ENCODE measurements at places on chromosomes 1 and 21.

GRCh38 chr1:178294654-178295053, 200.8 kb downstream of the RASAL2 start:
- no peak for DNase-seq

DNA sequence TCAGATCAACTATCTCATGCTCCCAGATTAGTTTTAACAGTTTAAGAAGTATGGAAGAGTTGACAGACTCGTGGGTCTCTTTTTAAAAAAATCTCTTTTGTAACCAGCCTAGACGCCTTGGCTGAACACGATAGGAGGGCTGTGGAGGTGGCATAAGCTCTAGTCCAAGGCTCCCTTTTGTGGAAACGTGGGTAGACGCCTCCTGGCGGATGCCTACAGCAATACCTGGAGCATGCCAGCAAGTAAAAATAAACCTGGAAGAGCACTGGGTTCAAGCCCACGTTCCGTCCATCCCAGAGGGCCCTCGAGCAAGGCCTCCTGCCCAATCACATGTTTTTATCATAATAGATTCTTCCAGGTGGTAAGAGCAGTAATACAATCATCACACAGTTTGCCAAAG, 87.9 kb downstream of the RGS7 start:
- no peak for DNase-seq

DNA sequence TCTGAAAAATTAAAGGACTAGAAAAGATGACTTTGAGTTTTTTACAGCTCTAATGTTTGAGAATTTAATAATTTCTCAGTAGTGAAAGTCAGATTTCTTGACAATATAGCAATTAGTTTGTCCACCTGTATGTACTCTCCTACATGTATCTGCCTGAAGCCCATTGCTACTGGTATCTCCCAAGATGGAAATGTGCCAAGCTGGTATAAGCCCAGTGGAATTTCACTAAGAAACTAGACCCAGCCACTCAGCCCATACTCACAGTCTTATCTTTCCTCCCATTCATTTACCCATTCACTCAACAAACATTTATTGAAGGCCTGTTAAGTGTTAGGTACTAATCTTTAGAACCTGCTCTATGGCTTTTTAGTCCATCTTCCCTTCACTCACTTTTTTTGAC, 21.6 kb upstream of the TRIM45 start:
- DNase-seq = no peak

DNA sequence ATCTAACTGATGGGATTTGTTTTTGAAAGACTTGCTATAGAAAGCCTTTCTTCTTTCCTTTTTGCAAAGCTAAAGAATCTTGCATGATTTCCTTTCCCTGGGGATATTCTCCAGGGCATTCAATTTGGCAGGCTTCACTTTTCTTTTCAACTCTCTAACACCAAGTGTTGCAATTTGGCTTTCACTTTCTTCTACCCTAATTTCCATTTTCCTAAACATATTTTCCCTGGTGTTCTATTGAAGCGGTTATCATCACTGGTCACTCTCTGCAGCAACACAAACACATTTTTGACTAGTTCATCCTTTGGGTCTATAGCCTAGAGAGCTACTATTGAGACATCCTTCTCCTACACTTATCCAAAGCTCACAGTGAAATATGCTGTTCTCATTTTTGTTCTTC, 424.5 kb downstream of the NEGR1 start:
- DNase-seq = peak; percentile 62

DNA sequence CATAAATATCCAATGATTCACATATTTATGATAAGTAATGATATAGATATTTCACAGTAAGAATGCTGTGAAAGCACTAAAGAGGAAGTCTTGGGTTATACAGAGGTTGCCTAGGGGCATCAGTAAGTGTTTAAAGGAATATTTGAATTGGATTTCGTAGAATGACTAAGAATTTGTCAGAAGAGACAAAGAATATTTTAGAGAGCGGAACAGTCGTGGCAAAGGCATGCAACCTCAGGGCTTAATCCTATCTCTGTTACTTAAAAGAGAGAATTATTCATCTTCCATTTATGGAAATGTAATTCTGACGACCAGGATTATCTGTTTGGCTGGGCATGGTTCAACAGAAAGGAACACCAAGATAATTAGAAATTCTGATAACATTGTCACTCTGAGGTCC, 171.9 kb upstream of the NR5A2 start:
- no peak for DNase-seq

GRCh38 chr1:153698923-153699714, 20.6 kb downstream of the NPR1 start:
- DNase-seq = no peak

DNA sequence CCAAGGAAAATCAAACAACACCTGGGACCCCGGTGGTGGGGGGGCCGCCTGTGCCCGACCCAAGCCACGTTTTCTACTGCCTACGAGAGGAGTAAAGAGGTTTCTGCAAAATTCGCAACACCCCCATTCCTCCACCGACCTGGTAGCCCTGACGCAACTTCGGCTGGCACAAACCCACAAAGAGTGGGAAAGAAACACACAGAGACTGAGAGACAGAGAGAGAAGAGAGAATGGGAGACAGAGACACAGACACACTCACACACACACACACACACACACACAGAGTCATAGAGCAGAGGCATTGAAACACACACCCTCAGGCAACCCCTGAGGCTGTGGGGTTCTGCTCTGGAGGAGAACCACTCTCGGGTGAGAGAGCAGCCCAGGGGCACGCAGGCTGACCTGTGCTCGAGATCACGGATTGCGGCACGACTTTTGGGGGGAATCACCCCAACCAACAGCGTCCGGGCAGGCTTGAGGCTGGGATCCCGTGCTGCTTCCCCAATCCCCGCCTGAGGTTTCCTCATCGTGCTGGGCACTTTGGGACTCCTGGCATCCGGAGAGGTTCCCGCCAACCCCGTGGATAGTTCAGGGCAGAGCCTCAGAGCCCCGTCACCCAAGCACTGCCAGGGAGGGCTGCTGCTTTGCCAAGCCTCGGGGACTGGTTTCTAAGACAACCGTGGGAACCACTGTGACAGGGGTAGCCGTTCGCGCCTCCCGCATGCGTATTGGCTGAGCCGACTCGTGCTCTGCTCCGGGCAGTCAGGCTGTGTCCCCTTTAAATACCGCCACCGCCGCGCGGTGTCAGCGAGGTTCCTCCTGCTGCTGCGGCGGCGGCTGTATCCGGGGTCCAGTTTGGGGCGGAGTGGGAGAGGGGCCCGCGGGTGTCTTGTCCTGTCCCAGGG, 682.4 kb upstream of the TPTE start:
- DNase-seq = no peak

DNA sequence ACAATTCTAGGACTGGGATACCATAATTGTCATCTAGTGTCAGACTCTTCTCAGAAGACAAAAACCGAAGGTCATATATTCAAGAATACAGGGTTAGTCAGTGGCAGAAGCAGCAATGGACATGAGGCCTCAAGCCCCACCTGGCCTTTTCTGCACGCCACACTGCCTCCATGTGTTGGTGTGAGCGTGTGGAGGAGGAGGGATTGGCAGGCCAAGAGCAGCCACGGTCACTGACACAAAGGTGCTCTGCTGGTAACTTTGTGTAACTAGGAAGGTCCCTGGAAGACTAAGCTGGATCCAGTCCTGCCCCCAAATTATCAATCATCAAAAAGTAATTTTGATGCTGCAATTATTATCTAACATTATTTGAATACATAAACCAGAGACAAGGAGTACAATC, 34.9 kb downstream of the HSF2BP start:
- DNase-seq = no peak

GRCh38 chr1:41981796-41982195, 63.1 kb upstream of the HIVEP3 start:
- DNase-seq = no peak

- DNase-seq = no peak
Observed at GRCh38 chr1:22075718-22076117, 23.2 kb downstream of the CDC42 start.

DNA sequence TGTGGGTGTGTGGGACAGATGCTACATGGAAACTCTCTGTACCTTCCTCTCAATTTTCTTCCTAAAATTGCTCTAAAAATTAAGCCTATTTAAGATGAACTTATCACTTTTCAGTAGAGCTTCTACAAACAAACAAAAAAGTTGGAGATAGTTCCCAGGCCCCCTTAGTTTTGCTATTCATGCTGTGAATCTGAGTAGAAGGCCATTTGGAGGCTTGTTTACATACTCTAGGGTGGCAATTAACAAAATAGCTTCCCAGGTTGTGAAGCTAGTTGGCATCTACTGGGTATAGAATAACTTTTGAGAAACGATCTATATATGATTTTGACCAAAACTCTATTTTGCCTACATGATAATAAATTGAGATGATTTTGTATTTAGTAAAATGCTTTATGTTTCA, 541.4 kb upstream of the B3GALT2 start:
- DNase-seq = no peak

- DNase-seq = no peak
Observed at GRCh38 chr1:53129891-53130597, 12.4 kb downstream of the SLC1A7 start.

GRCh38 chr1:198764748-198765147, 125.9 kb downstream of the PTPRC start:
- no peak for DNase-seq

DNA sequence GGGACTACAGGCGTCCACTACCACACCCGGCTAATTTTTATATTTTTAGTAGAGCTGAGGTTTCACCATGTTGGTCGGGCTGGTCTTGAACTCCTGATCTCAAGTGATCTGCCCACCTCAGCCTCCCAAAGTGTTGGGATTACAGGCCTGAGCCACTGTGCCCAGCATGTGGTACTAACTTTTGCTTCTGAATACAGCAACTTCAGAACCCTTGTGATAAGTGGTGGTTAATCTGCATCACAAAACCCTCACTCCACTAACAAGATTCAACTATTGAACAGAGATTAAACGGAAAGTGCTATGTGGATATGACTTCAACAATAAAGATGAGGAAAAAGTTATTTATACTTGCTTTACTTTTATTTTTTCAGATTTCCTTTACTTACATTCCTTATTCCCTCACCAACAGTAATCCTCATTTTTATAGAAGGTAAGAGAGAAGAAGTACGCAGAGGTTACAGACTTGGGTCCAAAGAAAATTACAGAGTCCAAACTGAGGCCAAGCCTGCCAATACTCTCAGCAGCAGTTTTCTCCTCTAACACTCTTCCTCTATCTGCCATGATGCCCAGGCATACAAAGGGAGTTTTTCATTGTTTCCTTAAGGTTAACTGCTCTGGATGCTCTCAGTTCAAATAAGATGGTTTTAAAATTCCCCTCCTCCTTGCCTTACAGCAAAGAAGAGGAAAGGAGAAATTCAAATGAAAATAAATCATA, 44.3 kb downstream of the SLC16A1 start:
- DNase-seq = no peak

- peak; percentile 25 for DNase-seq
Observed at GRCh38 chr1:223211323-223211985, 68.4 kb upstream of the TLR5 start.

- no peak for DNase-seq
Observed at GRCh38 chr1:2894381-2895041, 93.0 kb upstream of the TTC34 start.

- no peak for DNase-seq
Observed at GRCh38 chr1:240682166-240682858, 70.4 kb upstream of the GREM2 start.

GRCh38 chr1:181166377-181167196, 78.1 kb downstream of the IER5 start:
- DNase-seq = peak; percentile 82

- no peak for DNase-seq
Observed at GRCh38 chr1:178238722-178239510, 145.0 kb downstream of the RASAL2 start.

DNA sequence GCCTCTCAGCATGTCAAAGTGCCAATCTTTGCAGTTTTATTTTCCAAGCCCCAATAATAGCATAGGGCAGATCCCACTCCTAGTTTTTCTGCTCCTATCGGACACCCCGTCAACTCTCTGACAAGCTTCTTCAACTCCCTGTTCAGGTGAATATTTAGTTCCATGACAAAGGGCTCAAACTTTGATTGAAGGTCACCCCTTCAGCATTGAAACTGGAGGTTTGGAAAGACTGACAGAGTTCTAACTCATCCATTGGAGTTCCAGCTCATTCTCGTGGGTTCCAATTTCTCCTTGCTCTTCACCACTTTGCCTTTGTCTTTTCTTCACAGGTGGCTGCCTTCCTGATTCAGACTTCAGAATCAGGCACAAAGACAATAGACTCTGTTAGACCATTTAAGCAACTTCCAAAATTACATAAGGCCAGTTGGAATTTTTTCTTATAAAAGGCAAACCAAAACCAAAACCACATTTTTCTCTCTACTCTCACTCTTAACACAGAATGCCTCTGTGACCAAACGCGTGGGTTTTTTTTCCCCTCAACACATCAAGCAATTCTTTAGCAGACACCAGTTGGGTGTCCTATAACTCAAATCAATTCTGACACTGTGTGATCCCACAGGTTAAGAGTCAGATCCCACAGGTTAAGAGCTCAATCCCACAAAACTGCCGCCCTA, 169.3 kb upstream of the USP25 start:
- no peak for DNase-seq

DNA sequence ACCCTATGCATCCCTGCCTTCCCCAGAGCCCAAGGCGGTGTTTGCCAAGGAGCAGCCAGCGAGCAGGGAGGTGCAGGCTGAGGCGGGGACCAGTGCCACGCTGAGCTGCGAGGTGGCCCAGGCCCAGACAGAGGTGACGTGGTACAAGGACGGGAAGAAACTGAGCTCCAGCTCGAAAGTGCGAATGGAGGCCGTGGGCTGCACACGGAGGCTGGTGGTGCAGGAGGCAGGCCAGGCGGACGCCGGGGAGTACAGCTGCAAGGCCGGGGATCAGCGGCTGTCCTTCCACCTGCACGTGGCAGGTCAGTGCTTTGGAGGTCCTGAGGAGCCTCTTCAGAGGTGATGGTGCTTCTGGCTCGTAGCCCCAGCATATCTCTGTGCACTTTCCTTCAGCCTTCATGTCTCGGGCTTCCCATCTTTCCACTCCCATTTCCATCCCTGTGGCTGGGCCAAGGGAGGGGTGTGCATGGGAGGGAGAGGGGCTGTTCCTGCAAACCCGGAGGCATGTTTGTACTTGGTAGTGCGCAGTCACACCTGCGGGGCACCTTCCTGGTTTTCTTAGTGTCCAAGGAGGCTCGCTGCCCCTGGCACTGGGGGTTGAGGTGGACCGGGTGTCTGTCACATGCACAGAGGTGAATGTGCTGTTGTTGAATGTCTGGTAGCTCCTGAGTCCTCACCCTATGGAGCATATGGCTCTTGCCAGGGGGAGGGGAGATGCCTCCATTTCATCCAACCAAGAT, 56.4 kb downstream of the OBSCN start:
- DNase-seq = no peak

- no peak for DNase-seq
Observed at GRCh38 chr1:23178414-23178813, 9.8 kb upstream of the LUZP1 start.

GRCh38 chr1:207750631-207751305, 1.1 kb upstream of the CD46 start:
- DNase-seq = no peak

DNA sequence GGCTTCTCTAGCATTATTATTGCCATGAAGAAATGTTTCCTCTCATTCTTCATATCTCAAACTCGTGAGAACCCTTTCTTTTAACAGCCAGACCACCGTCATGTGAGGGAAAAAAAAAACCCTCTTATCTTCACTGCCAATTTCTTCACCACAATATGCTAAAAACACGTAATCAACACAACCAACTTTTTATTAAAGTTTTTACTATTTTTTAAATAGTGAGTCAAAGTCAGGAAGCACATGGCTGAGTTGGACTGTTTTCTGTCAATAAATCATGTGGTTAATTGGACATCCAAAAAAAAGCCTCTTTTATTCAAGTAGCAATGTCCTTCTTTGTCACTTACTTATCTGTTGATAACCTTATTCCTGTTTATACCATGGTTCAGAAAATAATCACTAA, 55.9 kb upstream of the SAMD13 start:
- DNase-seq = no peak

GRCh38 chr1:206429421-206429820, 40.9 kb upstream of the IKBKE start:
- no peak for DNase-seq

All from NCI-H446 treated with DMSO at 0.1 percent for 48 hours (cell line).